ENCODE measurements at places on chromosomes 6 and 20.

DNA sequence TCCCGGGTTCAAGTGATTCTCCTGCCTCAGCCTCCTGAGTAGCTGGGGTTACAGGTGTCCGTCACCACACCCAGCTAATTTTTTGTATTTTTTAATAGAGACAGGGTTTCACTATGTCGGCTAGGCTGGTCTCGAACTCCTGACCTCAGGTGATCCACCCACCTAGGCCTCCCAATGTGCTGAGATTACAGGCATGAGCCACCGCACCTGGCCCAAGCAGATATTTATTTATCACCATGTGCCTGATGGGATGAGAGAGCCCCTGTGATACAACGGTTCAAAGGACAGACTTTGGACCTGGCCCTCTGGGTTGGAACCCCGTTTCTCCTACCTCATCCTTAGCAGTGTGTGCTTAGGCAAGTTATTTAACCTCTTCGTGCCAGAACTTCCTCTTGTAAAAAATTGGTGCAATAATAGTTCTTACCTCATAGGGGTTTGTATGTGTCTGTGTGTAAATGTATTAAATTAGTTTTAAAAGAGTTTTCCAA, 19.2 kb upstream of the STK38 start:
- no peak for DNase-seq

DNA sequence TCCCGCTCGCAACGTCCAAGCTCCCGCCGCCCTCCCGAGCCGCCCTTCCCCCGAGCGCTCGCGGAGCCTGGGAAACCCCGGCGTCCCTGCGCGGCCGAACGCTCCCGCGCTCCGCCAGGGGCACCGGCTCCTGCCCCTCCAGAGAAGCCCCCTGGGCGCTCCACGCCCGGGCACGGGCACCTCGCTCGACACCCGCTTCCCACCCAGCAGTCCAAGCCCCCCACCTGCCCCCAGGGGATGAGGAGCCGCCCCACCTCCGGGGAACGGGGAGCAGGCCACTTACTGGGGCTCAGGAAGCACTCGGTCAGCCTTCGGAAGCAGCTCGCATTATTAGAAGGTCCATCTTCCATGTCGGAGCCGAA, 1.4 kb downstream of the PDE10A start:
- no peak for DNase-seq

DNA sequence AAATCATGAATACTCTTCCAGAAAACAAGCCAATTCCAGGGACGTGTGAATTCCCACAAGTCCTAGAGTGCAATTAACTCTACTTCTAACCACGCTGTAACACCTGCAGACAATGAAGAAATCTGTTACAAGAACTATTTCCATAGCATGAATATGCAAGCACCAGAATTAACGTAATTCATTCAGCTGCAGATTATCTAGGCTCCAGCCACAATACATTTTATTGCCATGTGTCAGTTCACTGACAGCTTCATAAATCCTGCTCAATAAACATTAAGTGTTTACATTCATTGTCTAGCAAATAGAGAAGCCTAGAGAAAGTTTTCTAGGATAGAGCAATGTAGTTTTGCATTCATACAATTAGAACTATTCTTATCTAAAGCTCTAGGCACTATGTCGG, 1348.5 kb downstream of the GRIK2 start:
- DNase-seq = no peak

GRCh38 chr6:156474507-156475120, 302.6 kb upstream of the ARID1B start:
- no peak for DNase-seq

DNA sequence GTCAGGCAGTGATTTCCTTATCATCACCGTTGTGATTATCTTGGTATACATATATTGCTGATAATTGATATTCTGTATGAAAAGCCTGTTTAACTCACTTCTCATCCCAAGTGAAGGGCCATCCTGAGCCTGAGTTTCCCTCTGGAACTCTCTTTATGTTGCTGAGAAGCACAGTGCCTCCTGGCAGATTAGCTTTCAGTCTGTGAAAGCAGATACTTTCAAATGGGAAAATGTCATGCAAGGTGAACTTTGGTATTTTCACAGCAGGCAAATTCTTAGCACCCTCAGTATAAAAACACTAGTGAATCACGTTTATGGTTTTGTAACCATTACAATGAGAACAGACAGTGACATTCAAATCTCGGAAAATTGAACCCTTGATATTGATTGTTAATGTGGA, 151.6 kb downstream of the PRIM2 start:
- no peak for DNase-seq

DNA sequence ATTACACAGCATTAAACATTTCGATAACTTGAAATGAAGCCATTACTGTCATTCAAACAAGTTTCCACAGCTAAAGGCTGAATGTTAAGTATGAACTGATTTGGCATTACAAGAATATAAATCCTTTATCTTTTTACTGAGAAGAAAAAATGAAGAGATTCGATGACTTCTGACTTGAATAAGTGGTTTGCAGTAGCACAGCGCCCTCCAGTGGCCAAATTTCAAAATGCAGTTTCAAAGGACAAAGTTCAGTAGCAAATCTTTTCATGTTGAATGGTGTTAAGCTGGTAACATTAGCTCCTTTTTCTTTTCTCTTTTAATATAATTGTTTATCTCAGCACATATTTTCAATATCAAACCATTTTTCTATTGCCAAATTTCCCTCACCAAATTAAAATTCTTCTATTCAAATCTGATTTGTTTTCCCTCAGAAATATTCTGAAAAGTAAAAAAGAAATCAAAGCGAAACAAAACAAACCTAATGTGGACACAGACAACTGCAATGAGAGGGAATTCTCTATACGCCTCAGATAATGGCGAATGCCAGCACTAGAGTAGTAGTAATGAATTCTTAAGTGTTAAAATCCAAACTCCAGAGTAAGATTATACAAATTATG, 145.7 kb downstream of the BTBD9 start:
- no peak for DNase-seq

GRCh38 chr6:136552054-136552453, 1.8 kb upstream of the MAP7 start:
- no peak for DNase-seq

GRCh38 chr6:15464211-15464725, 198.6 kb downstream of the DTNBP1 start:
- DNase-seq = no peak

- no peak for DNase-seq
Observed at GRCh38 chr20:40255365-40255764, 433.7 kb downstream of the MAFB start.

GRCh38 chr6:73560182-73560732, 39.4 kb upstream of the EEF1A1 start:
- DNase-seq = no peak

DNA sequence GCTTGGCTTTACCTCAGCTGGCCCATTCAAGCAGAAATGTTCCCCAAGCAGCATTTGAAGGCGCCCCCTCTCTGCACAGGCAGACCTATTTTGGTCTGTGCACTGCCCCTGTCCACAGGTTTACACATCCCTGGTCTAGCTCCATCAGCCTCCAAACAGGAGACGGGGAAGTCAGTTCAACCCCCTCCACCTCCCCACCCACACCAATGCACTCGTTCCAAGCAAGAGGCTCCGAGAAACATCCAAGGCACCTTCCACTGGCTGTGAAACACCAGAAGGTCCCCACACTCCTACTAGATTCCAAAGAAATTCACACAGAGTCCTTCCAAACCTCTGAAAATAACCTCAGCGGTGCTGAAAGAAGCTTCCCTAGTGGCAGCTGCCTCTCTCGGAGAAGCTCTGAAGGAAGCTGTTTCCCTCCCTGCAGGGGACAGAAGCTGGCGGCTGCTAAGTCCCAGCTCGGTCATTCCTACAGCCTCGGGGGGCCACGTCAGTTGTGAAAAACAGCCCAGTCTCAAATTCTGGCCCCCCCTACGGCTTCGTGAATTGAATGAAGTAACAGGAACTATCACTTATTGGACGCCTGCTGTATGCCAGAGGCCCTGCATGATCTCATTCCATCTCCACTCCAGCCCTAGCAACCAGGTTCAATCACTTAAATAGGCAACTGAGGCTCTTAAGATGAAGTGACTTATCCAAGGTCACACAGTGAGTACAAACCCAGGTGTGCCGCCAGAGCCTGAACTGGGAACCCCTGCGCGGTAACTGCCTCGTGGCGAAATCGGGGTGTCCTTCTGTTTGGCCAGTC, 815 bp downstream of the SPATA2 start:
- DNase-seq = no peak

GRCh38 chr20:25273046-25273445, 25.2 kb downstream of the PYGB start:
- DNase-seq = no peak

- no peak for DNase-seq
Observed at GRCh38 chr6:136719280-136720044, 72.8 kb downstream of the MAP3K5 start.

DNA sequence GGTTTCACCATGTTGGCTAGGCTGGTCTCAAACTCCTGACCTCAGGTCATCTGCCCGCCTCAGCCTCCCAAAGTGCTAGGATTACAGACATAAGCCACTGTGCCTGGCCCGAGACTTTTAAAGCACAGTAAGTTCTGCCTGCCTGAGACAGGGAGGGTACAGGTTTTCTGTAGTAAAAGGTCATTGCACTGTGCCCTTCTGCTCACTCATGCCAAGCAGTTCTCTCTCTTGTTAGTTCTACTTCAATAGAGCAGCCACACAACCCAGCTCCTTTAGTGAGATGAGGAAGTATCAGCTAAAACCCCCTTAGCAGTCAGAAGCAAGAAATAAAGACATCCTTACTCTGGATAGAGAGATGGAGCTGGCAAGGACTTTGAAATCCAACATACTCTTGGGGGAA, 52.4 kb upstream of the ARMH2 start:
- no peak for DNase-seq

- DNase-seq = no peak
Observed at GRCh38 chr6:8865451-8865850, 430.1 kb upstream of the SLC35B3 start.

- DNase-seq = no peak
Observed at GRCh38 chr20:53971096-53971683, 99.2 kb downstream of the BCAS1 start.

GRCh38 chr6:66538551-66539135, 831.6 kb upstream of the EYS start:
- no peak for DNase-seq

- no peak for DNase-seq
Observed at GRCh38 chr6:111803804-111804203, 69.4 kb downstream of the FYN start.

DNA sequence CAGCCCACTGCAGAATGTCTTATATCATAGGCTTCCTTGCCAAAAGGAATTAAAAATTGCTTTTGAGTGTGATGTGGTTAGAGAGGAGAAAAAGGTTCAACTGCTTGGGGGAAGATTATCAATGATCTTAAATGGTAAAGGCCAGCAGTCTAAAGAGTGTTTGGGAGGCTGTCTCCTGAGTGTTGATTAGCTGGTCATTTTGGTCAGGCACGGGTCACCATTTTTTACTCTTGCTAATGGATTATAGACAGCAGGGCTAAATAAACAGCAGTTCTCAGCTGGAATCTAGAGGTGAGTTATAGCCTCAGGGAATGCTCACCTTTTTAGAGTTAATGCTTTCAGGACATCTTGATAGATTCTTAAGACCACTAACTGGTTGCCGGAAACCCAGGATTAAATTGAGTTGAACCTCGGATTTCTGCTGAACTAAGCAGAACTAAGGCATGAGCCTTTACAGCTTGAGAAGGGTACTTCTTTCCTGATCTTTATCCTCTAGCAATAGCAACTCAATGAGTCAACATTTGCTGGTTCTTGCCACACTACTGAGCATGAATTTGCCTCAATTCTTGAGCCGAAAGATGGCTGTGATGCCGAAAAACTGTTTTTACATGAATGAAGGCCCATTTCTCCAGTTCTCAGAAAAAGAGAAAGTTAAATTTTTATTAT, 120.4 kb downstream of the LRRC1 start:
- no peak for DNase-seq

GRCh38 chr6:144153971-144154370, 3.7 kb downstream of the STX11 start:
- DNase-seq = no peak

DNA sequence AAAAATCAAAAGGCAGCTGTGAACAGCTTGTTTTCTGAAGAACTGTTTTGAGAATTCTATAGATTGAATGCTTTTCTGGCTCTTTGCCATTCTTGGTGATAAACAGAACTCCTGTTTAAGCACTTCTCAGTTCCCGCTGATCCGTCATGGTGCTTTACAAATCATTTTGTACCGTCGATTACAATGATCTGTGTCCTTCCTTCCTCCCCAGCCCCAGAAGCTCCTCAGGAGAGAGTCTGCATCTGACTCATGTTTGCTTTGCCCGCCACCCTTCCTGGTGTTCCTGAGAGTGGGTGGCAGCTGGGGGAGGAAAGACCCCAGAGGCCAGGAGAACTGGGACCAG, 538.6 kb upstream of the MARCKS start:
- DNase-seq = no peak

All from AG04449 (cell line).